G401 (cell line): ENCODE measurements at places on chromosomes 7 and 10. TPM values are rescaled to one million over a fixed set of nuclear protein-coding genes. Genes with fewer than 3 reads are reported as not detected.

Gene ZWINT
- 92.9 and 98.6 TPM in 2 replicates for total RNA-seq

Gene DPYSL4
- 4.9 and 6.0 TPM in 2 replicates for total RNA-seq

Gene KCP
- 2.8 and 4.7 TPM in 2 replicates for total RNA-seq

Gene GDF2
- total RNA-seq, result not detected in 2 replicates

Gene ASB10
- total RNA-seq, result not detected in 2 replicates

Gene CPA4
- not detected in 2 replicates for total RNA-seq

Gene NKX2-3
- not detected in 2 replicates for total RNA-seq

Gene HYAL4
- not detected in 2 replicates for total RNA-seq

Gene PIK3AP1
- total RNA-seq, result 0.51 and 0.62 TPM in 2 replicates

Gene GCK
- total RNA-seq, result not detected in 2 replicates

Gene CRYGN
- total RNA-seq, result not detected in 2 replicates

Gene DRGX
- total RNA-seq, result 0.03 and 0.86 TPM in 2 replicates

Gene CNTNAP2
- not detected in 2 replicates for total RNA-seq

Gene CLDN3
- total RNA-seq, result not detected in 2 replicates

Gene PPP1R3C
- total RNA-seq, result 4.2 and 7.9 TPM in 2 replicates

Gene SEMA3C
- total RNA-seq, result 12.2 and 13.8 TPM in 2 replicates

Gene HMX2
- not detected in 2 replicates for total RNA-seq
